ENCODE measurements at places on chromosomes 1 and 21.

DNA sequence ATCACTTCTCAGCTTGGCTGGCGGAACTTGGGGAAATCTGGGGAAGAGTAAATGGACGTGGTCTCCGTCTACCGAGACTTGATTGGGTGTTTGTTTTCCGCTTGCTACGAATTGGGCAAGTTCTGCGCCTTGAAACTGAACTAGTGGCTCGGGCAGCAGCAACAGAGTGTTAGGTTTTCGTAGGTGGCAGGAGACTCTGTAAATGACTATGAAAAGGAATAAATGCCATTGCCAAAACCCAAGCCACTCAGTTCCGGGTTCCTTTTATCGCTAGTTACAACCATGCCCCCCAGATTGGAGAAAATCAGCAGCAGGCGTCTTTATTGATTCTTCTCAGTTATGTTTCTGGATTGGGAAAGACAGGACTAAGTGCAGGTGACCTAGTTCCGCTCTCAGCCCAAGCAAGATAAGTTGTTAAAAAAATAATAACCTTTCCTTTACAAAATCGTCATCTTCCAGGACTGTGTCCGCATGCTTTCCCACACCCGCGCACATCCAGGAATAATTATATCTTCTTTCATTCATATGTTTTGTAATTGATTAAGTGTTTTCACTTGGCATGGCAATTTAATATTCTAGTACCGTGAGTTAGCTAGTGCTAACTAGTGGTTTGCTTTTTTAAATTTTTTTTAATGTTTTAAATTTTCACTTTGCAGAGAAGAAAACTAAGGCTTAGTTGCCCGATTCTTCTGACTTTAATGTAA lies 3.4 kb downstream of the LHX9 start:
- no peak for DNase-seq

DNA sequence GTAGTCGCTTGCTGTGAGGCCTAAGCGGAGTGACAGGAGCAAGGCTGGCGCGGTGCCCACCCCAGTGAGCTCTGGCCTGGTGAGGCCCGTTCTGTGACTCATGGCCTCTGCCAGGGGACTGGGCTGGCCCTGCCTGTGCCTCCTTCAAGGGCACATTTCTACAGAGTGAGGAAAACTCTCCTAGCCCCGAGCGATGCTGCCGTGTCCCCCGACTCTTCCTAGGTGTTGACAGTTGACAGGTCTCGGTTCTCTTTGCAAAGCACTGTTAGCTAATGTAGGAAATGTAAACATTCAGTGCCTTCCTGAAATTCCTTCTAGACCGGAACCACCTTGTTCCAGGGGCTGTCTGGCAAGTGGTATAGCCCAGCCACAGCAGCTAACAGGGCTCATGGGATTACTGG lies 43.9 kb downstream of the ABCG1 start:
- no peak for DNase-seq

- no peak for DNase-seq
These were observed 49.5 kb downstream of the CHD1L start for GRCh38 chr1:147292012-147292411.

DNA sequence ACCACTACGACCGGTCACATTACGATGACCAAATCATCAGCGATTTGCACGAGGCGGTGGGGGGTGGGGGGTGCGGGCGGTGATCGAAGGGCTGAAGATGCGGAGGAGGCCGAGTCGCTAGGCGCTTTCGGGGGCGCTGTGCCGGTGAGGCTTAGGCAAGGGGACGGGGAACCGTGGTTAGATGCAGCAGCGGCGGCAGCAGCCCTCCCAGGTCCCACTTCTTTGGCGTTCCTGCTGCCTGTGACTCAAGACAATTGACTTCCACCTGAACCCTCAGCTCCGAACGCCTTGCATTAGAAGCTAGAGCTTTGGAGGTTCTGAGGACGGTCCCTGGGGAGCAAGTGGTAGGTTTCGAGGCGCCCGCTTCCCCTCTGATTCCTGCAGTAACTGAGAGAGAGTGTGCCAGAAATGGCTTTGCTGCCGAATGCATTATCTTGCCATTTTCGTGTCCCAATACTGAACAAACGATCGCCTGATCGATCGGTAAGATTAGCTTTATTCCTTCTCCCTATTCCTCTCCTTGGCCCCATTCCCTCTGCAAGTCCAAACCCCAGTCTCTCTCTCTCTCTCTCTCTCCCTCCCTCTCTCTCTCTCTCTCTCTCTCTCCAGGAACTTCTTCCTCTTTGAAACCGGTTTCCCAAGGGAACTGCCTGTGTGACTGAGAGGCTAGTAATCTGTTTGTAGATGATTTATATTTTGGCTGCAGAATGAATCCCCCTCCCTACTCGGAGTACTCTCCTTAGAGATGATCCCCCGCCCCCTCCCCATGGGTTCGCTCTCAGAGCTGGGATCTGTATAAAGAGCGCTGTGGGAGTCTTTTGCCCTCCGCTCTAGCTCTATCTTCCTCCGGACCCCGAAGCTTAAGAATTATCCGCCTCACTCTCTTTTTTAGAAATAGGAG lies 735 bp upstream of the BRINP3 start:
- DNase-seq = no peak

DNA sequence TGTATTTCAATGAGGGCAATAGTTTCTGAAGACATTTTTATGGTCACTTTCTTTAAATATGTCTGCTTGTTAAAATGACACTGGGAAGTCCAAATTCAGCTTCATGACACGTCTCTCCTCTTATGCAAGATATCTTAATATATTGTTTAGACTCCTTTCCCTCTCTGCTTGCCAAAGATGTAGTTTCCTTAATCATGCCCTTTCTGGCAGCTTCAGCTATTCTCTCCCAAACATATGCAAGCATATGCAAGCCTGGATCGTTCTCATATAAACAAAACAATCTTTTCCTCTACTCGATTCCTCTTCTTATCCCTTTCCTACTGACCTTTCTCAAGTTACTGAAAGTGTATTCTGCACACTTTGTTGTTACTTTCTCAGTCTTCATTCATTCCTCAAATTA lies 372.2 kb downstream of the PTBP2 start:
- no peak for DNase-seq

DNA sequence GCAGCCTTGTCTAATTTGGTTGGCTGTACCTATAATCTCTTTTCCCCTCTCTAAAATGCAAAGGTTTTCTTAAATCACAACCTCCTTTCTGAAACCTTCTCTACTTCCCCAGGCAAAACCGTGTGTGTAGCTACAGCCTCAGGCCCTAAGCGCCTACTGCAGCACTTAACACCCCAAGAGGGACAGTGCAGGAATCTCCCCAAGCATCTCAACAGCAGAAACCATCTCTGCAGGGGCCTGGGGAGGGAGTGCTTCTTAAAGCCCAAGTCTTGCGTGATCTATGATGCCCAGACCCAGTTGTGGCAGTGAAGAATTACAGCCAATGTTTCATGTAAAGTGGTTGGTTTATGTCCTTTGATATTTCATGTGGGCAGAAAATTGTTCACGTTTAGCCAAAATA lies 159.3 kb downstream of the DSCAM start:
- no peak for DNase-seq

DNA sequence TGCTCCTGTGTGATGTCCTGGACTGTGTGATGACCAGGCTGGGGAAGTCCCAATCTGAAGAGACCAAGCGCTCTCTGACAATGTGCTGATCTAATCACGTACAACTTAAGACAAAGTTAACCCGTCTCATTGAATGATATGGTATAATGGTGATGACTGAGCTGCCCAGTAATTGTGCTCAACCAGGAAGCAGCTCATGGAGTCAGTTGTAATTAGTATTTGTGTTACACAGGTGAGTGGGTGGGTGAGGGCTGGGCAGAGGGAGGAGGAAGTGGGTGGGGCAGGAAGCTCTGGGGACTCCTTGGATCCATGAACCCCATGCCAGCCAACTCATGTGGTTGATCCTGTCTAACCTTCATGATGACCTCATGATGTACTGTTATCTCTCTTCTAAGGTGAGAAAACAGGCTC lies 8.7 kb upstream of the ECE1 start:
- DNase-seq = no peak

DNA sequence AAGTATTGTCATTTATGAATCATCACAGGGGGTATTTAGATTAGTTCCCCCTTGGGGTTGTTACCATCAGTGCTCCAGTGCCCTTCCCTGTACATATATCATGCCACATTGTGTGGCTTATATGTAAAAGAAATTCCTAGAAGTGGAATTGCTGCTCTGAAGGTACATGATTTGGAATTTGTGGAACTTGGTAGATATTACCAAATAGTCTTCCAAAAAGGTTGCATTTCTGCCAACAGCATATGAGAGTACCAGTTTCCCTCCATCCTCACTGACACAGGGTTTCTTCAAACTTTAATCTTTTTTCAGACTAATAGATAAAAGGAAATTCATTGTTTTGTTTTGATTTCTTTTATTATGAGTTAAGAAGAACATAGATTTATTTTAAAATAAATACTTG lies 41.3 kb downstream of the AKNAD1 start:
- DNase-seq = no peak

DNA sequence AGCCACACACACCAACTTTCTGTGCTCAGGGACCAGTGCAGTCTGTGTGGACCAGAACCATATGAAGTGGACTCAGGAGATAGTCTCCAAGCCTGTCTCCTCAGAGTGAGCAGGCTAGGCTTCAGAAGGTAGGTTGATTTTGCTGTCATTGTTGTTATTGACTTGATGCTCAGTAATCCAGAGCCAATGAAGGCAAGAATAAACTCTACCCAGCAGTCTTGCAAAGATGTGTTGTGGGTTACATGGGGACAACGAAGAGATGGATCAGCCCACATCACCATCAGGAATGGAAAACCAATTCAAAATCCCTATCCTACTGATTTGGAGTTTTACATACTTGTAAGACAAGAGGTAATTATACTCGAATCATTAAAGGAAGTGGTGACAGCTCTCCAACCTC lies 37.4 kb downstream of the PHC2 start:
- no peak for DNase-seq

GRCh38 chr1:21539933-21540332 lies 30.7 kb downstream of the ALPL start:
- DNase-seq = no peak

GRCh38 chr1:243543501-243543900 lies 287.7 kb downstream of the SDCCAG8 start:
- DNase-seq = no peak

GRCh38 chr1:79815115-79815514 lies 808.6 kb upstream of the ADGRL4 start:
- no peak for DNase-seq

- DNase-seq = no peak
These were observed at the start of gene INSRR for GRCh38 chr1:156858959-156859522. Gene INSRR, minus strand, starts transcription at chr1:156859117. Its CDS starts 496 bp downstream, at chr1:156858621.
